Stimulated activated CD4-positive, alpha-beta T cell treated with anti-CD3 and anti-CD28 coated beads, Interleukin-1b, Interleukin-23, amount 100 ng/mL, for 1 hour (primary cell): ENCODE measurements at places on chromosomes 5 and 9.

- no peak for DNase-seq
Measured at GRCh38 chr9:79007701-79008483, 563.9 kb upstream of the TLE4 start.

DNA sequence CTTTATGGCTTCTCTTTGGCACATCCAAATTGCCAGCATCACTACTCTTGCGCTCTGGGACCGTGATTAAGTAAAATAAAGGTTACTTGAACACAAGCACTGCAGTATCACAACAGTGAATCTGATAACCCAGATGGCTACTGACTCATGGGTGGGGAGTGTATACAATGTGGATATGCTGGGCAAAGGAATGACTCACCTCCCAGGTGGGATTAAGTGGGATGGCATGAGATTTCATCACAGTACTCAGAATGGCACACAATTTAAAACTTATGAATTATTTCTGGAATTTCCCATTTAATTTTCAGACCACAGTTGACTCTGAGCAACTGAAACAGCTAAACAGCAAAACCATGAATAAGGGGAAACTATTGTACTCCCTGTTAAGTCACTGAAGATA, 4.3 kb downstream of the GFM2 start:
- no peak for DNase-seq

DNA sequence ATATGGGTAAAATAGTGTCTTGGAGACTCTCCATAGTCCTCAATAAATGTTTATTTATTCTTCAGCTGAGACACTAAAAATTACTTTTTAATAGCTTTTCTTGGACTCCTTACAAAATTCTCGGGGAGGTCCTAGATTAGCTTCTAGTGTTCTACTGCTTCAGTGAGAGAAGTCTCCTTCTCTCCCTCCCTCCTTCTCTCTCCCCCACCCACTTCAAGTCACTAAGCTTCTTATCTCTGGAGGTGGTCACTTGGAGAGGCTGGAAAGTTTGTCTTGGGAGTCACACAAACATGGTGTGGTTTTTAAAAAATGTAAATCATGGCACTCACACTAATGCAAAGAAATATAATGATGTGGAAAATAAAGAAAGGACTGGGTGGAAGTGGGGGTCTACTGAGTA, 64.1 kb downstream of the SEMA6A start:
- DNase-seq = no peak

- DNase-seq = no peak
Measured at GRCh38 chr5:149224282-149224681, 47.4 kb upstream of the AFAP1L1 start.

- DNase-seq = no peak
Measured at GRCh38 chr5:124919747-124920525, 173.5 kb upstream of the ZNF608 start.

GRCh38 chr5:156147944-156148285, 179.0 kb upstream of the SGCD start:
- DNase-seq = no peak

DNA sequence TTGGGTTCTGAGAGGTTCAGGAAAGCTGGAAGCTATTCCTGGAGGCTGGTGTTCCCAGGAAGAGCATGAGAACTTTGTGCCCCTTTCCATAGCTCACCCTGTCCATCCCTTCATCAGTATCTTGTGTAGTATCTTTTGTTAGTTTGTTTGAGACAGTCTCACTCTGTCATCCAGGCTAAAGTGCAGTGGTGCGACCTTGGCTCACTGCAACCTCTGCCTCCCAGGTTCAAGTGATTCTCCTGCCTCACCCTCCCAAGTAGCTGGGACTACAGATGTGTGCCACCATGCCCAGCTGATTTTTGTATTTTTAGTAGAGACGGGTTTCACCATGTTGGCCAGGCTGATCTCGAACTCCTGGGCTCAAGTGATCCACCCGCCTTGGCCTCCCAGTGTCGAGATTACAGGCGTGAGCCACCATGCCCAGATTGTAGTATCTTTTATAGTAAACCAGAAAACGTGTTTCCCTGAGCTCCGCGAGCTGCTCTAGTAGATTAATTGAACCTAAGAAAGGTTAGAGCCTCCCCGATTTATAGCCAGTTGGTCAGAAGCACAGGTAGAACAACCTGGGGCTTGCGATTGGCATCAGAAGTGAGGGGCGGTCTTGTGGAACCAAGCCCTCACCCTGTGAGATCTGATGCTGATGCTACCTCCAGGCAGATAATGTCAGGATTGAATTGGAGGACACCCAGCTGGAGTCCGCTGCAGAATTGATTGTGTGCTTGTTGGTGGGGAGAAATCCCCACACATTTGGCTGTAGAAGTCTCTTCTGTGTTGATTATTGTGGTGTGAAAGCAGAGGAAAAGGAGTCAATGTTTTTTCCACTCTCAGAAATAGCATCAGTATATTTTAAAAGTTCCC, 32.3 kb downstream of the ATP6V0E1 start:
- no peak for DNase-seq

GRCh38 chr5:37847978-37848425, 8.2 kb upstream of the GDNF start:
- no peak for DNase-seq

DNA sequence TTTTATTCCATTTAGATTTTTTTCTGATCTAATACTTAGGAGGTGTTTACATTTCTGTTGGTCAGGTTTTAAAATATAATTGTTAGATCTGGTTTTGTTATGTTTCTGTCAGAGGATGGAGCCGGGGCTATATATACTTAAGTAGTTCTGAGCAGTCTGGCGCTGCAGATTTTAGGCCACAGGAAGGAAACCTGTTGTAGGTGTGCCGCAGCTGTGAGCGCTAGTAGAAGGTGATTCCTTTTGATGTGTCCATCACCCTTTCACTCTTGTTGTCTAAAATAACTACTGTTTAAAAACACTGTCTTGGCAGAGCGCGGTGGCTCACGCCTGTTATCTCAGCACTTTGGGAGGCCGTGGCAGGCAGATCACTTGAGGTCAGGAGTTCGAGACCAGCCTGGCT, 17.0 kb downstream of the ZBTB34 start:
- DNase-seq = no peak

GRCh38 chr5:8750100-8750499, 795.8 kb downstream of the SEMA5A start:
- DNase-seq = no peak

DNA sequence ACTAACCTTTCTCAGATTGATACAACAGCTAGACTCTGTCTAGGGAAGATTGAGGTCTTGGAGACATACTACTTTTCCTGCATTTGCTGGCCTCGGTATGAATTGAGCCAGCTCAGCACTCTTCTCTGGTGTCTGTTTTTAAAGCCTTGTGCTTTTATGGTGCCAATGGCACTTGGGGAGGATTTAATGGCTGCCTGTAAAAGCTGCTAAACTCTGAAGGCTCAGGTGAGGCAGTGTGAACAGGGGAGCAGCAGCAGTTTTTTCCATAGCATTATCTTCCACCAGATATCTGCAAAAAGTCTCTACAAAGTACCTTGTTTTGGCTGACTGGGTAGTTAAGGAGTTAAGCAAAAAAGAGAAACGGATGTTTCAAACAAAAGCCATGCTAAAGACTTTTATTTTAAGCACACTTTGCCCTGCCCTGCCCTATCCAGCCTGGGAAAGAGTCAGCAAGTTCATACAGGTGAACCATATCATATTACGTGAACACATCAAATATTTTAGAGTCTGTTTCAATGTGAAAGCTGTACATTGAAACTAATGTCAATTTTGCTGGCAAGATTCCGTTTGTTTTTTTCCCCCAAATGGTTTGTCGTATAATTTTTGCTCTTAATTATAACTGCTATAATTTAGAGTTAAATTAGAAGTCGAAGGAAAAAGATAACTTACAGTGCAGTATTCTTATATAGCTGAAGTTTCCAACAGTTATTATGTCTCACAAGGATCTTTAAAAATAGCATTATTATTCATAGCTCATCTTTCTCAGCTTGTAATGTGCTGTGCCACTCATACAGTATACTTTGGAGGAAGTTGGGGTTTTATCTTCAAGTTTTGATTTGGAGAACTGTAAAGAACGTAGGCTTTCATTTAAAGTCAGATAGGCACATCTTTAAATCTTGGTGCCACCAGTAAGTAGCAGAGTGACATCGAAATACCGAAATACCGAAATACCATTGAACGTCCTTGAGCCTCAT, 424.1 kb upstream of the CD180 start:
- DNase-seq = no peak

GRCh38 chr9:35253075-35253474, 91.3 kb downstream of the UNC13B start:
- no peak for DNase-seq

DNA sequence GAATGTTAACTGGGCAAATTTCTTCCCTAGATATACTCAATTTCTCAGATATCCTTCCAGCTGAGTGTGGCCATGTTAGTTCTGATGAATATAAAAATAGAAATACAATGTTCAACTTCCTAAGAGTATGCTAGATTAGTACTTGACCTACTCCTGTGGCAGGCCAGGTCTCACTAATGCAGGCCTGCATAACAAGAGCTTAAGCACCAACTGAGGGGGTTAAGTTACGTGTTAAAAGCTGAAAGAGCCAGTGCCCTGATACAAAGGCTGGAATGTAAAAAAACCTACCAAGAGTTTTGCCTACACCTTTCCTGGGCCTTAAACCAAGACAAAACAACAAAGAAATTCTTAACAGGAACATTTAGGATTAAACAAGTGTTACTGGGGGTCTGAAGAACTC, 102.8 kb downstream of the MRPS30 start:
- DNase-seq = no peak

GRCh38 chr9:34650816-34651215, 1.2 kb upstream of the IL11RA start:
- no peak for DNase-seq

DNA sequence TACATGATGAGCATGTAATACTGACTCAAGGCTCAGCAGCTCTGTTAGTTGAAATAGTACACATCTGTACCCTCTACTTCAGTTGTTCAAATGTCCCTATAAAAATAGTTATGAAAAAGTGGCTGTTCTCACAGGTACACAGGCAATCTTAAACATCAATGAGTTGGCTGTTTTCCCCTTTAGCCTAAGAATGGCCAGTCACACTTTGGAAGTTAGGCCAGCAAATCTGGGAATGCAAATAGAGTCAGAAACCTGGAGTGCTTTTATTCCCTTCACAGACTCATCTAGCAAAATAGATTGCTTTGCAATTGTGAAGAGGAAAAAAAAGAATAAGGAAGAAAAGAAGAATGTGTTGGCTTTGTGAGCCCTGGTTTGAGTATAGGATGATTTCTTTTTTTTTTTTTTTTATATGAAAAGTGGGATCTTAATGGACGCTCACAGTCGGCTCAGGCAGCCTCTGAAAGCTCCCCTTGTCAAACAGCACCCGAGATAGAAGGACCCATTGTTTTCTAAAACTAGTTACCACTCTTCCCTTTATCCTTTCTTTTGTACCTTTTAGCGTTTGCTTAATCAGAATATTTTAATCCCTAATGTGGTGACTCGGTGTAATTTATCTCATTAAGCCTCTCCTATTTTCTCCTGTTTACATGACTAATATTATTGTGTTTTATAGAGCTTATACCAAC, 27.9 kb upstream of the TLE1 start:
- DNase-seq = no peak

- no peak for DNase-seq
Measured at GRCh38 chr5:32711362-32711680, 200 bp downstream of the NPR3 start.

- no peak for DNase-seq
Measured at GRCh38 chr9:34479431-34479866, 20.8 kb downstream of the DNAI1 start.

GRCh38 chr9:20496328-20496727, 126.0 kb downstream of the MLLT3 start:
- no peak for DNase-seq

DNA sequence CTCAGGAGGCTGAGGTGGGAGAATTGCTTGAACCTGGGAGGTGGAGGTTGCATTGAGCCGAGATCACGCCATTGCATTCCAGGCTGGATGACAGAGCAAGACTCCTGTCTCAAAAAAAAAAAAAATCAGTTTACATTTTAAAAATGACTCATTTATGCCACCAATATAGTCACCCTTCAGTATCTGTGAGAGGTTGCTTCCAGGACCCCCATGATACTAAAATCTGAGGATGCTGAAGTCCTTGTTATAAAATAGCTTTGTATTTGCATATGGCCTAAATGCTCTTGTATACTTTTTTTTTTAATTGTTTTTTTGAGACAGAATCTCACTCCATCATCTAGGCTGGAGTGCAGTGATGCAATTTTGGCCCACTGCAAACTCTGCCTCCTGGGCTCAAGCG, 5.8 kb downstream of the OCLN start:
- DNase-seq = no peak

GRCh38 chr5:178360926-178361235, 128.3 kb upstream of the PHYKPL start:
- no peak for DNase-seq

GRCh38 chr5:160001457-160001856, 7.5 kb upstream of the TTC1 start:
- DNase-seq = no peak

DNA sequence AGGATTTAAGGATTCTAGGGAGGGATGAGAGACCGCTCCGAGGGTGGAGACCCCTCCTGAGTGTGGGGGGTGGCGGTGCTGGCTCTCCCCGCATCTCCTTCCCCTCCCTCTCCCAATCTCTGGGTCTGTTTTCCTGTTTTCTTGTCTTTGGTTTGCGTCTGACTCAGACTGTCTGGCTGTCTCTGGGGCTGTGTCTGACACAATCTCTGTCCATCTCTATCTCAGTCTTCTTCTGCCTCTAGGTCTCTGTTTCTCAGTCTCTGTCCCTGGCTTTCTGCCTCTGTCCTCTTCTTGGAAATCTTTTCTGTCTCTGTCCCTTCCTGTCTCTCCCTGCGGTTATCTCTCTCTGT, 196 bp upstream of the GRM6 start:
- DNase-seq = no peak

- no peak for DNase-seq
Measured at GRCh38 chr5:51449026-51449425, 65.8 kb downstream of the ISL1 start.

GRCh38 chr5:141412854-141413539, at the start of gene PCDHGA10:
Gene PCDHGA10 (plus strand): TSS chr5:141412987. CDS start chr5:141413176, 189 bp downstream.
- no peak for DNase-seq

GRCh38 chr5:78985725-78986223, 664 bp upstream of the ARSB start:
- DNase-seq = peak; percentile 1

DNA sequence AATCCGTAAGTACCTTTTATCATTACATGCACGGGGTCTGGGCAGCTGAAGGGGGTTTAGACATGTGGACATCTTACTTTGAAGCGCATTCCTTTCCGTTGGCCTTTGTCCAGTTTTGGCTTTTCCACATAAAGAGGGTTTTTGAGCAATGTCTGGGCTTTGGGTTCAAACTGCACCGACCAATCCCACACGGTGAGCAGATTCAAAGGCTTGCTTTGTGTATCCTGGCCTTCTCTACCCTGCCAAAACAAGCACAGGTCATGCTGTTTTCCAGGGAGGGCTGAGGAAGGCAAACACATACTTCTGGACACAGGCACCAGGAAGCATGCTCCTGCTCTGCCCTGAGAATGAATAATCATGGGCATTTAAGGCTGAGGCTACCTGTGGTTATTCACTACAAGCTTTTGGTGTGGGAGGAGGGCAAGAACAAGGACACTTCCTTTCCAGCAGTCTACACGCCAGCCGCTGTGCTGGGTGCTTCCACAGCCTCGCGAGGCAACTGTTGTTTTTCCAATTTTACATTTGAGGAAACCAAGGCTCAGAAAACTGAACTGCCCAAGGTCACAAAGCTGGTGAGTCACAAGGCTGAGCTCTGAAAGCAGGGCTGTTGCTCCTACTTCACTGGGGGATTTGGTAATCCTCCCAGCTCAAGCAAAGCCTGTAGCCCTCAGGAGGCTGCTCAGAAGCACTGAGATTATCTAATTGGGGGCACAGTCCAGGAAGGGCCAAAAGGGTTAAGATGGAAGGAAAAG, 59.8 kb upstream of the GOLPH3 start:
- no peak for DNase-seq

- no peak for DNase-seq
Measured at GRCh38 chr5:148986636-148987035, 76.2 kb downstream of the SH3TC2 start.
